Psoas muscle (tissue), 8 donors: ENCODE measurements at places on chromosomes 11 and 22. TPM values are rescaled to one million over a fixed set of nuclear protein-coding genes. Genes with fewer than 3 reads are reported as not detected.
A peak's percentile ranks its signal among the peaks of the same experiment; 100 is the strongest.

GRCh38 chr11:101862391-101863233, 52.2 kb upstream of the CEP126 start:
- no peak for DNase-seq

DNA sequence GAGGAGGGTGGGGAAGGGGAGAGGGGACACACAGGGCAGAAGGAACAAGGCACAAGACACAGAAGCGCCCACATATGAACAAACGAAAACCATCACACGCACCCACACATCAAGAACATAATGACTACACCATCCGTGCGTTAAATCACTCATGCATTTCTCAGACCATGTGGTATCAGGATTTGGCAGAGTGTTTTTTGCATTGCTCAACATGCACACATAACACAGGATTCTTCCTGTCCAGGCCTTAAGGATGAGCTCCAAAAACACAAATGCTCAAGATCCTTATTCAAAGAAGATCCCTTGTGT, 309.5 kb downstream of the CADM1 start:
- DNase-seq = no peak

GRCh38 chr11:34411791-34412190, 26.9 kb upstream of the CAT start:
- DNase-seq = no peak

DNA sequence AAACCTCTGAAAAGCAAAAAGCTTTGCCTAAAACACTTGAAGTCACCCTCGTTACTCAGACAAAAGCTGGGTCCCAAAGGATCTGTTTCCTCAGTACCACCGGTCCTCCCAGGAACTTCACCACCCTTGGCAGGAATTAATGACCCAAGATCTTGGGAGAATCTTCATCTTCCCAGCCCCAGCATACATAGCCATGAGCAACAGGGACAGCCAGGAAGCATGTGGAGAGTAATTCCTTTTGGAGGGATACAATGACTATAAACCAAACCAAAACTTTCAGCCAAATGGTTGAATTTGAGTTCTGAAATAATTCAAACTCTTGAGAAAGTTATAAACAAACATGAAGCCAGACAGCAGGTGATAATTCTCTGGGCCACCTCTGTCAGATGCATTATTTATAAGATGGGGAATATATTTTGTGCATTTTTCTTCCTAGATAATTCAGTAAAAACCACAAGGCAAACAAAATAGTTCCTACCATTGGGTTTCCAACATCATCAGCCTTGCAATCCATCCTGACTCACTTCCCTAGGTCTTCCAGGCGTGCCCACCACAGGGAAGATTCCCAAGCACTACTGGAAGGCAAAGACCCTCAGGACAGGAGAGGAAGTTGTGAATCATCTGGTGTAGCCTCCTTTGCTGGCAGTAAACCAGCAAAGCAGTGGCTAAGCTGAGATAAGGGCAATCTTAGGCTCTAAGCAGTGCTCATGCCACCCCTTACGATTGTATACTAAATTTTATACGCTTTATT, 71.7 kb upstream of the DRD2 start:
- no peak for DNase-seq

DNA sequence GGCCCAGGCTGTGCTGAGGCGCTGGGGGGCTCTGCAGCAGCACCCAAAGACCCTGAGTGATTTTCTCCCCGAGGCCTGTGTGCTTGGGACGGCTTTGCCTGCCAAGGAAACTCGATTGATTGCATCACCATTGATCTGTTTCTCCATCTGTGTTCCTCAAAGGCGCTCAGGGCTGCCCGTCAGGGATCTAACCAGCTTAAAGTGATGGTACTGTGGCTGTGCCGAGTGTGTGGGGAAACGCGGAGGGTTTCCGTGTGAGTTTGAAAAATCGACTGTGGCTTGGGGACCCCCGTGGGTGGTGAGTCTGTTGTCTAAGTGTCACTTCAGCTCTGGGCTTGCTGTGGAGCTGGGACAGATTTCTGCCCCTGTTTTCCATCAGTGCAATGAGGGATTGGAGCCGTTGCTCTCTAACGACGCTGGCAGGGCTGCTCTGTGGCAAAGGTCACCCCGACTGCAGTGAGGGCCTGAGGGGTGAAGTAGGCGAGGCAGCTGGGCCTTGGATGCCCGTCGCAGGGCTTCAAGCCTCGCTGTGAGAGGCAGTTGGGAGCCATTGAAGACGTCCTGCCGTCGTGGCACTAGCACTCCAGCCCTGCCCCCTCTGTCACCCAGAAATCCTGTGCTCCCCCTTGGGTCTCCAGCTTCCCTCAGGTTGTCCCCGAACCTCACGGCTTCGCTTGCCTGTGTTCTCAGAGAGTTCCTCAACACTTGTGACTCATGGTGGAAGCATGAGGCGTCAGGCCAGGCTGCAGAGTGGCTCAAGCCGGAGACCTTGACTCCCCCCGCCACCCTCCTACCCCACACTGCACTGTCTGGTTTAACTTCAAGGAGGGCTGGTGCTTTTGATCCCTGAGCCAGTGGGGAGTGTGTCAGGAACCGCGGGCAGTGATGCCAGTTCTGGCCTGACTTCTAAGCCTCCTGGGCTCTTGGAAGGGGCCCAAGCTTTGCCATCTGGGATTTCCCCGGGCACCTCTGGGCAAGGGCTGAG, 21.8 kb downstream of the CACNA1I start:
- no peak for DNase-seq

GRCh38 chr11:133940034-133940433, 16.7 kb downstream of the IGSF9B start:
- no peak for DNase-seq

GRCh38 chr11:67245046-67245445, 21.2 kb upstream of the GRK2 start:
- no peak for DNase-seq

DNA sequence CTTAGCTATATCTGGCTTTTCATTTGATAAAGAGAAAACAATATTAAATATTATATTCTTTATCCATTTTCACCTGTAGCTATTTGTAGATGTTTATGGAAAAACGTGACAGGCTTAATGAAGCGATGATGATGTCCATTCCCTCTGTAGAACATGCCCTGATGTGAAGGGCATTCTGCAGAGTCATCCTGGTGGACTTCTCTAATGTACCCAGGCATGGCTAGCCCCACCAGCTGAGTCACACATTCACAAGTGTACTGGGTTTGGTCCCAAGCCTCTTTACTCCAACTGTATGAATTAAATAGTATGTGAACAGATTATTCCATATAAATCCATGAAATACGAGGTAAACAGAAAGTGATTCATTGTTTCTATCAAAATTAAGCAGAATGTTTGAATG, 139.3 kb downstream of the CADM1 start:
- no peak for DNase-seq

DNA sequence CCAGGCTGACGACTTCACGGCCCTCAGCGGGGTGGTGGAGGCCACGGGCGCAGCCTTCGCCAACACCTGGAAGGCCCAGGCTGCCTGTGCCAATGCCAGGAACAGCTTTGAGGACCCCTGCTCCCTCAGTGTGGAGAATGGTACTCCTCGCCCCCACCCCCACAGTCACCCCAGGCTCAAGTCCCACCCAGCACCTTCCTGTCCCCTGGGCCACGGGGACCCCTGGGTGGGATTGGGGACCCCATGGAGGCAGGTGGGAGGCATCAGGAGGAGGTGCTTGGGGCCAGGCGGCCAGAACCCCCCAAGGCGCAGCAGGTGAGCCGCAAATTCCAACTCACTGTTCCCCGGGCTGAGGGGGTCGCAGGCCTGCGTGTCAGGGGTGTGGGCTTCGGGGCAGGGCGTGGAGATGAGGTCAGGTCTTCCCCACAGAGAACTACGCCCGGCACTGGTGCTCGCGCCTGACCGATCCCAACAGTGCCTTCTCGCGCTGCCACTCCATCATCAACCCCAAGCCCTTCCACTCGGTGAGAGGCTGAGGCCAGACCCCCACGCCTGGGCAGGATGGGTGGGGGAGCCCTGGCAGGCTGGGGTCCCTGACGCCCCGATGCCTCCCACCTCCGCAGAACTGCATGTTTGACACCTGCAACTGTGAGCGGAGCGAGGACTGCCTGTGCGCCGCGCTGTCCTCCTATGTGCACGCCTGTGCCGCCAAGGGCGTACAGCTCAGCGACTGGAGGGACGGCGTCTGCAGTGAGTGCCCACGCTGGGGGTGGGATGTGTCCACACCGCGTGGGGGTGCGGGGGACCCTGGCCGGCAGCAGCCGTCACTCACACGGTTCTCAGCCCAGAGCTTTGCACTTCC, 9.4 kb downstream of the MUC5B start:
- peak; percentile 47 for DNase-seq

- peak; percentile 72 for DNase-seq
Measured at GRCh38 chr11:2420502-2421225, 20.1 kb downstream of the TSSC4 start.

DNA sequence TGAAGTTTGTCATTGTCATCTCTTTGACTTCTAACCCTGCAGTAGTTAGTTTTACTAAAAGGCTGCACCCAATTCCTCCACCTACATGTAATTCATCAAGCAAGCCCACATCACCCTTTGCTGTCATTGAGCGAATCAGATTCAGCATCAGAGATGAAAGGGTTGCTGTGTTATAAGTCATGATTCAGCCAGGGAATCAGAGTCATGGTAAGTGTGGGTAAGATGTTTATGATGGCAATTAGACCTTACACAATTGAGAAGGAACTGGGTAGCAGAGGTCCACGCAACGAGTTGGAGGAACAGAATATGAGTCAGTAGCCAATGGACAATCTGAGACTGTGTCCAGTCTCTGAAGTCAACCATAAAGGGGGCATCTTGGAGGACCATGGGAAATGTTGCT, 162.8 kb upstream of the SNX19 start:
- DNase-seq = no peak

GRCh38 chr11:86135319-86135714, 66.4 kb upstream of the PICALM start:
- DNase-seq = no peak

DNA sequence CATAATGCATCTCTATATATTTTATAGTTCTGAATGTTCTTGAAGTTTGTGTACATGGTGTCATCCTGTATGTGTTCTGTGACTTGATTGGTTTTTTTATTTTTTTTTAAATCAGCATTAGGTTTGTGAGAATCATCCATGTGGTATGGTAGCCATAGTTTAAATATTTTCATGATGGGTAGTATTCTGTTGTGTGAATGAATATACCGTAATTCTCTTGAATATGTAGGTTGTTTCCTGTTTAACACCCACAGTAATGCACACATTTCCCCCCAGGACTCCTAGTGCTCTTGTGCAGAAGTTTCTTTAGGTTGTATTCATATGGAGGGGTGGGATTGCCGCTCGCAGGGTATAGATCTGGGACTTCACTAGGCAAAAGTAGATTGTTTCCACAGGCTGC, 2.0 kb downstream of the PACS1 start:
- DNase-seq = no peak

The MS4A6E gene
- total RNA-seq = not detected

The ST14 gene
- total RNA-seq = 0.52 TPM

The C1QTNF5 gene
- total RNA-seq = 5.3 TPM

The CPT1A gene
- 29.2 TPM for total RNA-seq

The HTR3A gene
- not detected for total RNA-seq

The RTN4R gene
- total RNA-seq = 0.22 TPM

The KCNJ5 gene
- total RNA-seq = 0.24 TPM
